Cerebellum (tissue), 4 donors: ENCODE measurements at places on chromosomes 3 and 15. TPM values are rescaled to one million over a fixed set of nuclear protein-coding genes. Genes with fewer than 3 reads are reported as not detected.

DNA sequence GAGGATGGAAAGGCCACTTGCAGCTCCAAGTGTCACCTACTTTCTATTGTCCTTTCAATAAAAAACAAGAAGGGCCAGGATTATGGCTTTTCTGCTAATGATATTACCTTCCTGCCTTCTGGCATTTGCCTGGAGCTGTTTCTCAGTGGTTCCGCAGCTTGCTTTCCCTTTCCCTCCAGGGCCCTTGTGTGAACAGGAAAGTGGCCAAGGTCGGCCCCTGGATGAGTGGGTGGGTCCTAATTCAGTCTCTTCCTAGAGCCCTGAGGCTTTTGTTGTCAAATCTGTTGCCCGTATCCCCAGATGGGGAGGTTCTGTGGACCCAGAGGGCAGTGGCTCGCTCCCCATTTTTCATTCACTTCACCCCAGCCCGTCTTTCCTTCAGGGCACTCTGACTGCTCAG lies 64.2 kb upstream of the UMPS start:
- DNase-seq, result no peak

The CHSY1 gene
- total RNA-seq, result 40.9 TPM

GRCh38 chr3:57127891-57128518 lies 37.1 kb downstream of the IL17RD start:
- DNase-seq, result no peak

- no peak for DNase-seq
Measured at GRCh38 chr15:51833772-51834171, 4.3 kb downstream of the TMOD3 start.

The IRAK2 gene
- total RNA-seq, result 1.5 TPM

DNA sequence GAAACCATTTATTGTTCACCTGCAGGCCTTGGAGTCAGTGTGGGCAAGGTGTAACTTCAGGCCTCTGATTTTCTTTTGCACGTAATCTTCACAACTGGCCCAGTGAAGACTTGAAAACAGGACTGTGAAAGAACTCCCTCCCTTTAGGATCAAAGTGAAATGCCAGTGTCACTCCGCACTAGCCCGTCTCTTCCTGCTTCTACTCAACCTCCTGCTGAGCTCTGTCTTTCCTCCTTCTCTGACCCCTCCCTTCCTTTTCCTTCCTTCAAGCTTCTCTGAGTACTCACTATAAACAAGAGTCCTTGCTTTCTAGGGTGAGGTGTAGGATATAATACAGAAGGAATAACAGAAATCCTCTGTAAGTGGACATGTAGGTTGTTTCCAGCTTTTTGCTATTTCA lies 28.5 kb downstream of the TMEM41A start:
- DNase-seq, result no peak

The SAMD7 gene
- not detected for total RNA-seq

DNA sequence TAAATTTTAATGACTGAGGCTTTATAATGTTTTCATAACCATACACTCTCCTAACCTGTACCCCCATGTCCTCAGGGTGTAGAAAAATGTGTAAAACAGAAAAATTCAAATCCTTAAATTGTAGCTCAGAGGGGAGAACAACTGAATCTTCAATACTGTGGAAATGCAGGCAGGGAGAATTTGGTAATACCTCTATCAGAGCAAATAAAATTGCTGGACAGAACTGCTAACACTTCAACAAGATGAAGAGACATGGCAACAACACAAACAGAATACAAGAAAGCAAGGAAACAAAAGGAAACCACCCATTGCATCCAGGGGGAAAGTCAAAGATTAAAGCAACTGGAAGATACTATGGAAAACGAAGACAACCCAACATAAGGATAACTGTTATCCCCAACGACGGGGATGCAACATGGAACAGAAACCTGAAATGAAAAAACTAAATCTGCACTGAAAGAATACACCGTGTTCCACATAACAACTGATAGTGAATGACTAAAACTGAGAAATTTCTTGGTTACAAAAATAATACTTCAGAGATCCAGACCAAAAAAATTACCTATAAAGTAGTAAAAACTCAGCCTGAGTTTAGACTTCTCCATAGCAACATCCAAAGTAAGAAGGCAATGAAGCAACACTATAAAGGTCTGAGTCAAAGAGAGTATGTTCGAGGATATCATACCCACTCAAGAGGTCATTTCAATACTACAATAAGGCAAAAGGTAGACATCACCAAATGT lies 48.5 kb downstream of the HACD2 start:
- no peak for DNase-seq

DNA sequence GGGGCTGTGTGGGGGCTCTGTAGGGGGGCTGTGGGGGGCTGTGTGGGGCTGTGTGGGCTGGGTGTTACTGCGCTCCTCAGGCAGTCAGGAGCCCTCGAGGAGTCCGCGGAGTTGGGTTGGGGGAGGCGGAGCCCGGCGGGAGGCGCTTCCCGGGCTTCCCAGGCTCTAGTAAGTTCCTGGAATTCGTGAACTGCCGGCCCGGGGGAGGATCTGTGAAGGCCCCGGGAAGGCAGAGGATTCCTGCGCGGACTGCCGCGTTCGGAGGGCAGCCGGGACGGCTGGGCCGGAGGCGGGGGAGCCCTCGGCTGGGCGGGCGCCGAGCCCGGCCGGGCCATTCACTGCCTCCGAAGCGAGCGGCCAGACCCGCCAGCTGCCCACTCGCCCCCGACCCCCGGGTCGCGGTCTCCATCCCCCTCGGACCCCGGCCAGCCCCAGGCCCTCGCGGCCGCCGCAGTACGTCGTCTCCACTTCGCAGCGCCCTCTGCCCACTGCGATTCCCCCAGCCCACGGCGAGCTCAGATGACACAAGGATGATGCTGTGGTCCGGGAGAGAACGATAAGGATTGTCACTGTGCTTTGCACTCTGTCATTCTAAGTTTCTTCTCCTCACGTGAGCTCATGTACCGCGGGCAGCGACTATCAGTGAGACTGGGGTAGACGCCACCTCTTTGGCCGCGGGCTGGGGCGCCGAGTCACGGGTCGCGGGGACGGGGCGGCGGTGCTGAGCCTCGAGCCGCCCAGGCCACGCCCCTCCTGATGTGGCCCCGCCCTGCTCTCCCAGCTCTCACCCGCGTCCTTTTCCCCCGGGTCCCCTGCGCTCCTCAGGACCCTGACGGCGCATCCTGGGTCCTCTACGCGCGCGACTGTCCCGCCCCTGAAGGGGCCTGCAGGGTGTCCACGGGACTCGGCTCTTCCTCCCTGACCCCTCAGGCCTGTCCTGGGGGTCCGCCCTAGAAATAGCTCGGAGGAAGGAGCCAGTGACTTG lies 65.3 kb downstream of the KLF13 start:
- peak; percentile 87 for DNase-seq

GRCh38 chr3:125512135-125512920 lies 7.7 kb downstream of the SNX4 start:
- no peak for DNase-seq

DNA sequence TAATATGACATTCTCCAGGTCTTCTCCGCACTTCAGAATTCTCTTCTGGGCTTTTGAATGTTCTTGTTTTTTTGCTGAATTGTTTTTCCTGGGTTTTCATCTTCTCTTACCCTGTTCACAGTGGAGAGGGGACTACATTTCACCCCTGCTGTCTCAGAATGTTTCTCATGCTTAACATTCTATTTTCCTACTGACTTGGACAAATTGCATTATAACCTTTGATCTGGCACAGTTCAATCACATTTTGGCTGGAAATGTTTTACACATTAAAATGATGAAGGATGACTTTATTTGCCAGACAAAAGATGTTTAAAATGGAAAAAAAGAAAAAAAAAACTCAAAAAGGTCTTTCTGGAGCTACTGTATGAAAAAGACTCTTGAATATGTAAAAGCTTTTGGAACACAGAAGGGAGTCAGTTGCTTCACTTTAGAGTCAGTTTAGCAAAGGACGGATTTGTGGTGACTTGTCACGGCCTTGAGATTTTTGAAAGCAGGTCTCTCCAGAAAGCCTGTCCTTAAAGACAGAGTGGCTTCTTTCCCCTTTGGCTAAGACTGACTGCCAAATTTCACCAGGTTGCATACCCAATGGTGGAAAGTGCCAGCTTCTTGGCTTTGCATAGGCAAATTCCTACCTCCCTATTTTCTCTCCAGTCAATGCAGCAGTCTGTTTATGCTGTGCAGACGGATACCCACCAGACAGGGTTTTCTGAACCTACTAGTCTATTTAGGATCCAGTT lies 401.0 kb upstream of the TBL1XR1 start:
- peak; percentile 20 for DNase-seq

The SLC35G2 gene
- 23.9 TPM for total RNA-seq

DNA sequence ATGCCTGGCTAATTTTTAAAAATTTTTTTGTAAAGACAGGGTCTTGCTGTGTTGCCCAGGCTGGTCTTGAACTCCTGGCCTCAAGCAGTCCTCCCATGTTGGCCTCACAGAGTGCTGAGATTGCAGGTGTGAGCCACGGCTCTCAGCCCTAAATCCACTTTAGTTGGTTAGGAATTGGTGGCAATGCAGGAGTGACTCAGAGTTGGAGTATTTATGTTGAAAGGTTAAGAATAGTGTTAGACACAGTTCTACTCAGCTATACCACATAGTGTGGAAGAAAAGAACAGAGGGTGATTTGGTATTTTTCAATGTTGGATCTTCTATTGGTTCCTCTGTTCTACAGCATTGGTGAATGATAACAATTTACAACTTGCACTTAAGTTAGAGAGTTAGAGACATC lies 7.6 kb downstream of the ZNF639 start:
- no peak for DNase-seq

GRCh38 chr15:96329403-96329981 lies 1.0 kb upstream of the NR2F2 start:
- DNase-seq, result no peak

The SGO1 gene
- total RNA-seq, result 6.8 TPM

The SNURF gene
- 100 TPM for total RNA-seq

- DNase-seq, result no peak
Measured at GRCh38 chr3:12648384-12648959, 15.4 kb downstream of the RAF1 start.

The THRB gene
- total RNA-seq, result 7.7 TPM

GRCh38 chr3:186220365-186220764 lies 111.5 kb upstream of the ETV5 start:
- DNase-seq, result no peak

The SLC28A2 gene
- total RNA-seq, result not detected

- no peak for DNase-seq
Measured at GRCh38 chr3:134034005-134034785, 4.5 kb upstream of the SLCO2A1 start.

- no peak for DNase-seq
Measured at GRCh38 chr3:177624528-177625495, 427.5 kb upstream of the TBL1XR1 start.

- no peak for DNase-seq
Measured at GRCh38 chr3:31248563-31248992, 284.1 kb upstream of the STT3B start.

The CEP152 gene
- total RNA-seq, result 8.9 TPM

GRCh38 chr15:94272251-94272898 lies 41.0 kb downstream of the MCTP2 start:
- DNase-seq, result no peak

GRCh38 chr3:14521611-14522010 lies 18.5 kb downstream of the GRIP2 start:
- no peak for DNase-seq

DNA sequence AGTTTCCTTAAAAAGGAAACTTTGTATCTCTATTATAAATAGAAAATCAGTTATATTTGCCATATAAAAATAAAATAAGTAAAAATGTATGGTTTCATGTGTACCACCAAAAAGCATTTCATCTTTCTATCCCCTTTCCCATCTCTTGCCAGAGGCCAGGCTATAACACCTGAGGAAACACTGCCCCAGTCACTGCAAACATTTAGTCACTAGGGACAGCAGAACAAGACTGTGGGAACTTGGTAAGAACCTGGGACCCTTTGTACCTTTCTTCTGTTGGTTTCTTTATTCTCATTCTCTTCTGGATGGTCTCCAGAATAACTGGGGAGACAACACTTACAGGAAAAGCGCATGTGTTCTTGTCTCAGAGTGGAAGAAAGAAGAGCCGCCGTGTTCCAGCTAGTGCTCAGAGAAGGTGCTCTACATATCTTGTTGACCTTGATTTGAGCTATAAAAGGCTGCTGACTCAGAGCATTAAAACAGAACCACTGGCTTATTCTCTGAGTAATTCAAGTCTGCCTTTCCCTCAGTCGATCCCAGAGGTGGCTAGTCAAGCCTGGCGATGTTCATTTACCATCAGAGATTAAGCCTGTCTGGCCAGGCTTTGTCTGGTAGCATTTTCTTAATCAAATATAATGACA lies 361.6 kb downstream of the RBMS3 start:
- no peak for DNase-seq
